Tibial artery (tissue), 4 donors: ENCODE measurements at places on chromosomes 3 and 15.
A peak's percentile ranks its signal among the peaks of the same experiment; 100 is the strongest.

DNA sequence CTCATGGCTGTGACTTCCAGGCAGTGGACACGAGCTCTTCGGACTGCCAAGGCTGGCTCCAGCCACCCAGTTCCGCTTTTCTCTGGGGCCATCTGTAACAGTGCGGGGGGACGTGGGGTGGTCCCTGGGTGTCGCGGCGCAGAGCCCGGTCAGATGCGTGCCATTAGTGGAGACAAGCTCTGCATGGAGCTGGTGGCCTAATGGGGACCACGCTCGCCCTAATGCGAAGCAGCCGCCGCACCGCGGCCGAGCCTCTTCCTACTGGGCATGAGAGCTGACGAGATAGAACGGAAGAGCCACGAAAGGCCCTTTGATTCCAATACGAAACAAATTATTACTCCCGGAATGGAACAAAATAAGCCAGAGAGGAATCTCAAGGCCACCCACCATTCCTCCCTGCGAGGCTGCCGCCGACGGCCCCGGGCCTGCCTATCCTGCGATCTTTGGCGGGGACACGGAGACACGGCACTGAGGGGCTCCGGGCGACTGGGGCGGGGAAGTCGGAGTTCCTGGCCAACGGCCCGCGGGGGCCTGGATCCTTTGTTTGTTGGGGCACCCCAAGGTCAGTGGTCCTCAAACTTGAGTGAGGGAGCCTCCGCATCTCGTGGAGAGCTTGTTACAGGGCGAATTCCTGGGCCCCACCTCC lies 18.1 kb downstream of the FOXL2 start:
- DNase-seq = no peak
- no peaks in the 10 kb centered on the region for H3K36me3 ChIP-seq
- no peak overlapping the region for H3K27ac ChIP-seq
- no peak overlapping the region for H3K4me3 ChIP-seq

- no peak for DNase-seq
- H3K27me3 ChIP-seq = peaks cover 19% of the 10 kb centered on the region
- no peaks in the 10 kb centered on the region for H3K36me3 ChIP-seq
- no peaks in the 10 kb centered on the region for H3K4me1 ChIP-seq
- H3K27ac ChIP-seq = no peak overlapping the region
These were observed 52.2 kb downstream of the WNT7A start for GRCh38 chr3:13827699-13828098.

GRCh38 chr3:132659000-132659364 lies 627 bp downstream of the ACAD11 start:
- no peaks in the 10 kb centered on the region for H3K36me3 ChIP-seq
- H3K27ac ChIP-seq = peak overlapping the region; percentile 96
- peak overlapping the region; percentile 78 for H3K4me3 ChIP-seq
- no peaks in the 10 kb centered on the region for H3K27me3 ChIP-seq

DNA sequence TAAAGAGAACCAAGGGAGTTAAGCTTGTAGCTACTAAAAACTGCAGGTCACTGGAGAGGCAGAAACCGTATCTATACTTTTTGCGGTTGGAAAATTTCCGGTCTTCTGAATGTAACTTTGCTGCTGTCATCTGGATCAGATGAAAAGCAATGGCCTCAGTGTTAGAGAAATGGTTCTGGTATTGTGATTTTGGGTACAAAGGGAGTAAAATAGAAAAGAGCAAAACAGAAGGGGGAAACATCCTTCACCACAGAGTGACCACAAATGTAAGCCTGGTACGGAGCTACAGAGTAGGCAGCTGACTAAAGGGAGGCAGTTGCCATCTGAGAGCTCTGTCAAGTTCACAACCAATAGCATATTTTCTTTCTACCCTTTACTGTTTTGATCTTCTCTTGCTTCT lies 5.6 kb downstream of the CD96 start:
- no peak overlapping the region for H3K4me3 ChIP-seq
- no peaks in the 10 kb centered on the region for H3K36me3 ChIP-seq
- no peaks in the 10 kb centered on the region for H3K4me1 ChIP-seq
- no peak for DNase-seq
- no peak overlapping the region for H3K27ac ChIP-seq
- no peaks in the 10 kb centered on the region for H3K27me3 ChIP-seq

DNA sequence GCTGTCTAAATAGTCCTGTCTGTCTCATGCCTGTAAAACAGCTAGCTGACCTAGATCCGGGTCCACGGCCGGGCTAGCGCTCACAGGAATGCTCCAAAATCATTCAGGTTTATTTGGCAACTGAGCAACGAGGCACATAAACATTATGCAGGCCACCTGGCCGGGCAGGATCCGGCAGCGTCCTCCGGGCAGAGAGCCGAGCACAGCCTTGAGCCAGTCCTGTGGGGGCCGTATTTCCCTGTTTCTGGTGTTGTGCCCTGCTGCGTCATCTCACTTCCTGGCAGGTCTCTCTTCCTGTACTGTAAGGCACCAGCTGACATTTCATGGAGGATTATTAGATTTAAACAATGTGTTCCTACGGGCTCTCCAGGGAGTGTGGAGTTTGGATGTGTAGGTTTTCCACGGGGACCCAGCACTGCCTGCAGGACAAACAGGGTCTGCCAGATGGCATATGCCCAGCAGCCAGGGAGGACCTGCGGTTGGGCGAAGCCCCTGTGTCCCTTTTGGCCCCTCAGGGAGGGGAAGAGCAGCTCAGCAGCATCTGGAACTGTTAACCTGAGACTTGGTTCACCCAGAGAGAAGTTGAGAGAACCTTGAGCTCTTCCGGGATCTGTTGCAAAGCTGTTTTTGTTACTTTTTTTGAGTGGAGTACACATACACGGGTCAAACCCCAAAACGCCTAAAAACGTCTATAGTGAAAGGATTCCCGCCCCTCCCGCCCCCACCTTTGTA lies 16.6 kb upstream of the LRRK1 start:
- H3K4me1 ChIP-seq = no peaks in the 10 kb centered on the region
- H3K36me3 ChIP-seq = no peaks in the 10 kb centered on the region
- peak; percentile 69 for DNase-seq

- peak overlapping the region; percentile 91 for H3K4me3 ChIP-seq
- peak; percentile 74 for DNase-seq
- no peaks in the 10 kb centered on the region for H3K4me1 ChIP-seq
- H3K27me3 ChIP-seq = no peaks in the 10 kb centered on the region
- H3K36me3 ChIP-seq = no peaks in the 10 kb centered on the region
These were observed 543 bp downstream of the MEF2A start for GRCh38 chr15:99566157-99566897.

DNA sequence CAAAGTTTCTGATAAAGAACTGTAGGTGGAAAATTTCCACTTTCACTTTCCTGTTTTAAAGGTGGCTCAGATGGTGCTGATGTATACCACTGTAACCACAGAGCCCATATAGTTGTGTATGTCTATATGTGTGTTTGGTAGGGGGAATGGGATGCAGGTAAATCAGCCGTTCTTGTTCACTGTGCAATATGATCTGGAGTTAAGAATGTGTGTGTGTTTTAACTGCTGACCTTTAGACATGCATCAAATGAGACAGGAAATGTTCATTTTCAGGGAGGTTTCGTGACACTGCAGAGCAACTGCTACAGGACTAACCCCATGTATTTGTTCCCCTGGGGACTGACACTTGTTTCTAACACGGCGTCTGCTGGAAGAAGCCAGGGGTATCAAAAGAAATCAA lies 180.5 kb downstream of the TAFA4 start:
- H3K27me3 ChIP-seq = no peaks in the 10 kb centered on the region
- H3K4me1 ChIP-seq = no peaks in the 10 kb centered on the region
- no peak for DNase-seq
- H3K27ac ChIP-seq = no peak overlapping the region
- no peaks in the 10 kb centered on the region for H3K36me3 ChIP-seq
- H3K4me3 ChIP-seq = no peak overlapping the region

- no peaks in the 10 kb centered on the region for H3K4me1 ChIP-seq
- DNase-seq = no peak
- H3K4me3 ChIP-seq = no peak overlapping the region
- H3K27me3 ChIP-seq = no peaks in the 10 kb centered on the region
These were observed 524.7 kb upstream of the MCTP2 start for GRCh38 chr15:93706495-93707292.

- DNase-seq = no peak
- H3K27ac ChIP-seq = no peak overlapping the region
- H3K36me3 ChIP-seq = no peaks in the 10 kb centered on the region
- no peaks in the 10 kb centered on the region for H3K27me3 ChIP-seq
- no peak overlapping the region for H3K4me3 ChIP-seq
- H3K4me1 ChIP-seq = peaks cover 4% of the 10 kb centered on the region
These were observed 25.9 kb downstream of the MYO9A start for GRCh38 chr15:72092006-72092405.
